Activated CD4-positive, alpha-beta T cell treated with anti-CD3 and anti-CD28 coated beads for 1 hour (primary cell): ENCODE measurements at places on chromosomes 5 and 9.

DNA sequence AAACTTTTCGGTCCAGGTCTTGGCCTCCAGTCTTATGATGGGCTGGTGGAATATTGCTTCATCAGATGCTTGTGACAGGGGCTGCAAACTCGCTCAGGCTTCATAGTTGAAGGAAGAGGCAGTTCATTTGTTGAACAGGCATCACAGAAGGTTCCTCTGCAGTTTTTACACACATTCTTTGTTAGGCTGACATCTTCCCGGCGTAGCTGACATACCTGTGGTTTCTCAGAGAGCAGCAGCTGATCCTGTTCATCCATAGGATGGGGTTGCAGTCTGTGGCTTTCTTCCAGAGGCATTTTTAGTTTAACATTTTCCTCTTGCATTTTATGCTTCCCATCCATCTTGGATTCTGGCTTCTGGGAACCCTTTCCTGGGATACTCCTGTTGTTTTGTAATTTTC lies 1255.2 kb downstream of the EFNA5 start:
- DNase-seq: no peak

GRCh38 chr9:92952906-92953610 lies 5.7 kb downstream of the FGD3 start:
- no peak for DNase-seq

DNA sequence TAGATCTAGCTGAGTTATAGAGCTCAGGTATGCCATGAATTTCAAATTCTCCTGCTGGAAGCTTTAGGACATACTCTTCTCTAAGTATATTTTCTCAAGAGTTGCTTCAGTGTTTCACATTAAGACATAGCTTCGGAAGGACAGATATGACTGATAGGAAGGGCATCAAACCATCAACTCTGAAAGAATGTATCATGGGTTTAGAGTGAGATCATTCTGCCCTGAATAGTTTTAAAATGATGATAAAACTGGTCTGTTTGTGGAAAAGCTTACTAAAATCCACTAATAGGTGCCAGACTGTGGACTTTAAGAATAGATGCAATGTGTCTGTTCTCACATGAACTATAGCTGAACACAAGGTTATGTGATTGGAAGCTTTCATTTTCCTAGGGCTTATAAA lies 8.4 kb downstream of the SPEF2 start:
- no peak for DNase-seq

- no peak for DNase-seq
These were observed 328.7 kb downstream of the MARCHF11 start for GRCh38 chr5:15850939-15851341.

DNA sequence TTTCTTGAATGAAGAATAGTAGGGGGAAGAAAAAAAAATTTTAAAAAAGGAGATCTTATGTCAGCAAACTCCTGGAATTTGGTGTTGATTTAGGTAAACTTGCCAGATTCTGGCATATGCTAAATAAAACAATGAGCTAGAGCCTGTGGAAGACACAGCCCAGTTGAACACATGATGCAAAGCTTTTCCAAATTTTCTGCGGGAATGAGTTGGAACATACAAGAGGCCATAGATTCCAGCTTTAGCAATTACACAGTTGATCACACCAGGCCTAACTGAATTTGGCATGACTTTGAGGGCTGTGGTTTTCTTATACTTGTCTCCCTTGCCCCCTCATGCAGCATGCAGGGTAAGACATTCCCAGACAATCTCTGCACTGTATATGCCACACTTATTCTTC lies 297.0 kb downstream of the SH3GL2 start:
- no peak for DNase-seq

DNA sequence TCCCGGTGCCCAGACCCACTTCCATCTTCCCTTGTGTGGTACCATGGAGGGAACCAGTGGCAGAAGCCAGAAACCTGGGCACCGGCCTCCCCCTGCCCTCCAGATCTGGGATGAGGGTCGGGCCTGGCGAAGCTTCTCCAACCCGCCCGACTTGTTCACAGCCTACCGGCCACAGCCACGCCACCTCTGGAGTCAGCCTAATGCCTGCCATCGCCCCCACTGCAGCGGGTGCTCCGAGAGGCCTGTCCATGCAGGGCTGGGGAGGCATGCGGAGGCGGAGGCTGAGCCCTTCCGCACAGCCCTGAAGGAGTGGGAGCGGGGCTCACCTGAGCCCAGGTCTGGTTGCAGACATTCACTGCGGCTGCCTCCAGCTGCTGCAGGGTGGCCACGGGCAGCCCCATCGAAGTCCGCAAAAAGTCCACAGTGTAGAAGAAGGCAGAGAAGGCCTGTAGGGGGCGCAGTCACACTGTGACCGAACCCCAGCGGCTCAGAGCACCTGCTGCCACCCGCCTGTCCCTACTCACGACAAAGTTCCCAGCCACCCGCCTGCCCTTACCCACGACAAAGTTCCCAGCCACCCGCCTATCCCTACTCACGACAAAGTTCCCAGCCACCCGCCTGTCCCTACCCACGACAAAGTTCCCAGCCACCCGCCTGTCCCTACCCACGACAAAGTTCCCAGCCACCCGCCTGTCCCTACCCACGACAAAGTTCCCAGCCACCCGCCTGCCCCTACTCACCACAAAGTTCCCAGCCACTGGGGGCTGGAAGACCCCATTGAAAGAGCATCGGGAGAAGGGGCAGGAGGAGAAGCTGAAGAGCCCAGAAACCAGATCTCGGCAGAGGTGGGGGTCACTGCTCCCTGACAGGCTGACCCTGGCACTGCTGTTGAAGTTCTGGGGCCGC lies 3.8 kb upstream of the NPDC1 start:
- DNase-seq: peak; percentile 33

- DNase-seq: no peak
These were observed 568.3 kb upstream of the TLE4 start for GRCh38 chr9:79003514-79003913.

GRCh38 chr5:61465496-61465895 lies 133.4 kb downstream of the ZSWIM6 start:
- no peak for DNase-seq
